ENCODE measurements at places on chromosomes 7 and 10.

DNA sequence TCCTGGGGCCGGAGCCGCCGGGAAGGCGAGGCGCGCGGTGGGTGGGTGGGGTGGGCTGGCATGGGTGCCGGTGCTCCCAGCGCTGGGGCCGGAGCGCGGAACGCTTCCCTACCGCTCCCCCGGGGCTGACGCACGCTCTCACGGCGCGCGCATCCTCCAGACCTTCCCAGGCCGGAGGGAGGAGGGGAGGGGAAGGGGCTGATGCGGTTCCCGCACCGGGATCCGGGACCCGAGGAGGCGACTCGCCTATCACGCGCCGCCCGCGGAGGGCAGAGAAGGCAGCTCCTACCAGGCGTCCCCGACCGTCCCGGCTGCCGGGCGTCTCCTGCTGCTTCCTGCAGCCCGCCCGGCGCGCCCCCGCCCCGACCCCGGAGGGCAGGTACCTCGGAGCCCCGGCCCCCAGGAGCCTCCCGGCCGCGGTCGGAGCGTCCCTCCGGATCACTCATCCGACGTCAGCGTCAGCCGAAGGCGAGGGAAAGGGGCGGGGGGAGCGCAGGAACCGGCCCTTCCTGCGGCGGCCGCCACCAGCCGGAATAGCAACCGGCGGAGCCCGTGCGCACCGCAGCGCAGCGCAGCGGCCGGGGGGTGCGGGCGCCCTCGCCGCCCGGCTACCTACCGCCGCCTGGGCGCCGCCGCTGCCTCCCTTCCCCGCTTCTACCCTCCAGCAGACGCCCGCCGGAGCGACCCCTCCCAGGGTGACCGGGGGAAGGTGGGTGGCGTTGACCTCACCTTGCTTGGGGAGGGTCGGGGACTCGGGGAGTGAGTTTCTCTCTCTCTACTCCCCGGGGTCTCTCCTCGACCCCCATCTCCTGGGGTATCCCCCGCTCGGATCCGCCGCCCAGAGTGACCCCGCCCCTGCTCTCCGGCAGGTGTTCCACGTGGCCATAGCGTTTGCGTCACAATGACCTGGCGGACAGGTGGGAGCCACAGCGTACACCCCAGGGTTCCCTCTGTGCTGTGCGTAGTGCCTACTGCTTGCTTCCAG, at the start of gene ICA1:
Gene ICA1, minus strand, starts transcription at position 457 of the 985 bp plus-strand sequence. CDS start 26,241 bp downstream, outside the sequence.
- DNase-seq = no peak

DNA sequence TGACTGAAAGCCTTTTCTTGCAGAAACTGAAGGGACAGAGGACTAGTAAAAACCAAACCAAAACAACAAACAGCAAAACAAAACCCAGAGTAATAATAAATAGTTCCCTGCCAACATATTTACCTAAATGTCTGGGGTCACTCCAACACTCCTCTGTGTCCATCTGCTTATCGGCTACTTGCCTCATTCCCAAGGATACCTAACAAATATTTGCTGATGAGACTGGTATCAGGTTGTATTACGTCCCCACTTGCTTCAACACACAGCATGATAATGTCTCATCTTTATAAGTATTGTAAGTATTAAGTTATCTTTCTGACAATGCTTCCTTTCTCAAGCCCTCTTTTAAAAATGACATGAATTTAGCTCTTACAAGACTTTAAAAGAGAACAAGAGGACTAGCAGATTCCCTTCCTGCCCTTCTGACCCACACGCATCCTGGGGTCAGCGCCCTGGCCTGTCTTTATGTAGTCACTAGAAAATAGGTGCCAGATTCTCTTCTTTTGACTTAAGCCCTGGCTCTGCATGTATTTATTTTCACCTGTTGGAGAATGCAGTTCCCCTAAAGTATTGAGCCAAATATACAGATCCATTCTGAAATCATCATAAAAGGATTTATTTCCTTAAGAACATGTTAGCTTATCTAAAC, 110.2 kb downstream of the SEM1 start:
- DNase-seq = no peak

DNA sequence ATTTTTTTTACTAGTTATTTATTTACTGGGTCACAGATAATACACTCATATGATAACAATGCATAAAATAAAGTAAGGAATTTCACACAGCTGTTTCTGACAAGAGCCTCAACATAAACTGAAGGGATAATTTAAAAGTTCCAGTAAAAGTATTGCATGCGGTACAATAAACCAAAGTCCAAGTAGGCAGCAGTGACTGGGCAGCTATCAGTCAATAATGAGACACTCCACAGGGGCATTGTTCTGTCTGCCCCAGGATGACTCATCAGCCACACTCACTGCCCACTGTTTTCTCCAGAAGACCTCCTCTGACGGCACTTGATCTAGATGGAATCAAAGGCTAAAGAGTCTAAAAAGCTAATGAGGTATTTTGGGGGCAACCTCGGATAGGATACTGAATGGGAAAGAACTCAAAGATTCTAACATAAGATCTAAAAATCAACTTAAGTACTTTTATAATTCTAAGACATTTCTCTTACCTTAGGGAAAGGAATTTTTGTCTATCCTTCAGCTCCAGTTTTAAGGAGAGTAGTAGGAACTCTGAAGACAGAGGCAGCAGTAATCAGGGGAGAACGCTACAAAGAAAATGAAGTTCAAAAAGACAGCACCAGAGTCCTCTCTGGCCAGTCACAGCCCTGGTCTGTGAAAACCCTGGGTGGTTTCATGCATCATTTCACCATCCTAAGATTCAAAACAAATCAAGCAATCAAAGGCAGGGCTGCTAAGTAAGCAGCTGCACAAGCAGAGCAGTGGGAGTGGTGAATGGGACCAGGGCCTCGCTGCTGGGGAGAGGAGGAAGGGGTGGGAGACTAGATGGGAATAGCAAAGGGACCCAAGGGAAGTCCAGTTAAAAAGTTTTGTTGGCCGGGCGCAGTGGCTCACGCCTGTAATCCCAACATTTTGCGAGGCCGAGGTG, 175.1 kb downstream of the AVL9 start:
- no peak for DNase-seq

DNA sequence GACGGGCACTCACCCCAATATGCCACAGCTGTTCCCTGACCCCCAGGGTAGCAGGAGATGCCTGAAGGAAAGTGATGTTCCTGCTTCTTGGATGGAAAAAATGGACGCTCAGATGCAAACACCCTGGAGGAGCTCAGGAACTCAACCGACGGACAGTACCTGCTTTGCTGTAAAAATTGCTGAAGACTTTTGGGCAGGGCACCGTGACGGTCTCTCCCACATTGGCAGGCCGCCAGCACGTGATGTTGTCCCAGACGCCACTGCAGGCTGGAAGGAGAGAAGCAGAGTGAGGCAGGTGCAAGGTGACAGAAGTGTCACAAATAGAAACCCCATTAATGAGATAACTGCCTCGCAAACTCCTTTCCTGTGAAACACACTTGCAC, 35.0 kb downstream of the VIPR2 start:
- no peak for DNase-seq

- no peak for DNase-seq
Measured at GRCh38 chr10:48983648-48984351, 44.2 kb upstream of the LRRC18 start.

- no peak for DNase-seq
Measured at GRCh38 chr7:68613405-68613804, 984.9 kb upstream of the AUTS2 start.

GRCh38 chr10:30705625-30706149, 76.1 kb upstream of the LYZL2 start:
- no peak for DNase-seq
